Stimulated activated CD8-positive, alpha-beta memory T cell treated with anti-CD3 and anti-CD28 coated beads, Interleukin-4, amount 100 ng/mL, for 1 hour (primary cell): ENCODE measurements at places on chromosomes 6 and 20.

GRCh38 chr6:25649611-25650010 lies 2.4 kb upstream of the SCGN start:
- DNase-seq: no peak

- no peak for DNase-seq
Observed at GRCh38 chr20:19807191-19807945, 49.3 kb downstream of the RIN2 start.

DNA sequence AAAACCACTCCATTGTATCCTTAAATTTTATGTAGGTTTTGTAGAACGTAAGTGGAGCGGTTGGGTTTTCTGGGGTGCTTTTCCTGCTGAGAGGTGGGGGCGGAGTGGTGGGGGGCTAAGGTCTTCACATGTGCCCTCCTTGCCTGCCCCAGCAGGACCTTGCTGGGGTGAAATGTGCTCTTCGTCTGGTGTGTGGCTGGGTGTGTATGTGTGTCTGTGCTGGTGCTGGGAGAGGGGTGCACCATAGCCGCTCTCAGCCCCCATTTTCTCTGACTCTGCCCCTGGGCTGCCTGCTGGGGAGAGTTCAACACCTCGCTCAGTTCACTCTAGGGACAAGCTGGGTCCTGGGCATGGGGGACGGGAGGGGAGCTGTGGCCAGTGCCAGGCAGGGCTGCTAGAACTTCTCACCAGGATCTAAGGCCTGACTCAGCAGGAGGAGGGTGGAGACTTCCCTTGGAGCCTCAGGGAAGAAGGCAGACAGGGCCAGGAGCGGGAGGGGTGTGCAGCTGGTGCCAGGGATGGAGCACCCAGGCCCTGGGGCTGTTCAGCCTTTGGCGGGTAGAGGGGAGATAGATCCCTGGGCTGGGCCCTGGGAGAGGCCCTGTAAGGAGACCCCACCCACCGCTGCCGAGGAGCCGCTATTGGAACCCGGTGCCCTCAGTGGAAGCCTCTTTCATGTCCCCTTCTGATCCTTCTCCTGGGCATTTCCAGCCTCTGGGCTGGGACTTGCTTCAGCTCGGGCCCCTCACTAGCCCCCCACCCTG lies 4.8 kb downstream of the SOX18 start:
- no peak for DNase-seq

- DNase-seq: no peak
Observed at GRCh38 chr20:53126185-53126584, 154.0 kb downstream of the TSHZ2 start.

DNA sequence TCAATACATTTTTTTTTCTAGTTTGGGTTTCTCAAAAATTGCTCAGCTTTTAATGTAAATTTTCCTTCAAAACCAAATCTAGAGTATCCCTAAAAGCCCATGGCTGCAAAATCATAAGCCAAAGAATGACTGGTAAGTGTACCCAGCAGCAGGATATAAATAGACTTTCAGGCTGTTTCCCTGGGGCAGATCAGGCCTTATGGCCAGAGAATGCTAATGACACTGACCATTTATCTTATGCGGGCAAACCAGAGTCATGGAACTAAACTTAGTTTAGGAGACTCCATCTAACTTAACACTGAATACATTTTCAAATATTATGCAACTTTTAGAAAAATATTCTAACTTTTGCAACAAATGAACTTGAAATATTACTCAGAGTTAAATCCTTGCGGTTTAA lies 7.4 kb downstream of the OSER1 start:
- no peak for DNase-seq

- DNase-seq: no peak
Observed at GRCh38 chr20:47688385-47689381, 96.6 kb downstream of the SULF2 start.

GRCh38 chr20:23446505-23446904 lies 6.2 kb downstream of the CST11 start:
- DNase-seq: no peak

DNA sequence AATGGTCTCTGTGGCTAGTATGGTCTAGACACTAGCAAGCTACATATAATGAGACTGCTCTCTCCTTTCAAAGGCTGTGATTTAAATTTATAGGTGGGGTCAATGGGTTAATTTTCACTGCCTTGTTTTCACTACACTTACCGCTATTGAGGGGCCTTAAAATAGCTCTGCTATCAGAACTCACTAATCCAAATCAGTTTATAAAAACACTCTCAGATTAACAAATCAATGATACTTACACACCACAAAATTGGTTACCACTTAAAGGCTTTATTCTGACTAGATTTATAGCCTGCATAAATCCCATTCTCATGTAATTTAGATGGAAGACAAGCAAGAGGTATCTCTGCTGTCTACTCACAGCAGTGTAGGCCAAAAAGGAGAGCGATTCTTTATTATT lies 313.0 kb upstream of the AGPAT4 start:
- DNase-seq: no peak

GRCh38 chr20:44516491-44516890 lies 5.4 kb downstream of the SERINC3 start:
- no peak for DNase-seq

DNA sequence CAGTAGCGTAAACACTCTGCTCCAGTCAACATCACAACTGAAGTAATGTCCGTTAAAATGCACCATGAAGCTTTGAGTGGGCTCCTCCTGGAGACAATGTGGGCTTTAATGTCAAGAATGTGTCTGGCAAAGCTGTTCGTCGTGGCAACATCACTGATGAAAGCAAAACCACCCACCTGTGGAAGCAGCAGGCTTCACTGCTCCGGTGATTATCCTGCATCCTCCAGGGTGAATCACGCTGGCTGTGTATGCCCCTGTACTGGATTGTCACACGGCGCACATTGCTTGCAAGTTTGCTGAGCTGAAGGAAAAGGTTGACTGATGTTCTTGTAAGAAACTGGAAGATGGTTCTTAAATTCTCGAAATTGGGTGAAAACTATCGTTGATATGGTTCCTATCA lies 128.5 kb downstream of the MOXD1 start:
- no peak for DNase-seq
